ENCODE measurements at places on chromosomes 4 and X.

DNA sequence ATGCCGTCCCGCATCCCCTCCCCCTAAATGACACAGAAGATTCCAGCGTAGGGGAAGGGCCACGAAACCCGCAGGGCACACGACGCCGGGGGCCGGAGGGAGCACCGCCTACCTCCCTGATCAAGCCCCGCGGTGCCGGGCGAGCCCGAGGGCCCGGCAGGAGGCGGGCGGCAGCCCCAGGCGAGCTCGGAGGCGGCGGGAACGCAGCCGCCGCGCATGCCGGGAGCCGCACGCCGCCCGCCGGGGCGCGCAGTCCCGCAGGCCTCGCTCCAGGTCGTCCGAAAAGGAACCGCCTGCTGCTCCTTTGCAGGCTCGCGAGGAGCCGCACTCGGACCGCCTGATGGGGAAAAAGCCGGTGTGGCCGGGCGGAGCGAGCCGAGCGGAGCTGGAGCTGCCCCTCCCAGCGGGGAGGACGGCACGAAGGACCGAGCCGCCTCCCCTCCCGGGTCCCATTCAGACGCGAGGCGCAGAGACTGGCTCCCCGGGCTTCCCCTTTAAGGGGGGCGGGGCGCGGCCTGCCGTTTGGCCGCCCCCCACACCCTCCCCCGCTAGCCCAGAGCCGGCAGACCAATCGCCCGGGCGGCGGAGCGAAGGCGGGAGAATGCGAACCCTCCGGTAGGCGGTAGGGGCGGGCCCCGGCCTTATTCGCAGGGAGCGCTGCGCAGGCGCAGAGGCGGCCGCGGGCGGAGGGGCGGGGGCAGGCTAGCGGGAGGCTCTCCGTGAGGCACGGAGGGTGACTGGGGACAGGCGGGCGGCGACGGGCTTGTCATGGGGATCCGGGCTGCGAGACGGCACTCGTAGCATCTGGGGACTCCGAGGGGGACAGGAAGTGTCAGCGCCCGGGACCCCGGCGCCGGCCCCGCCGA, 561 bp upstream of the ING2 start:
- DNase-seq = peak; percentile 99

GRCh38 chrX:41732260-41732659, 8.3 kb downstream of the GPR82 start:
- DNase-seq = no peak

GRCh38 chr4:110631584-110632505, 9.0 kb upstream of the PITX2 start:
- peak; percentile 79 for DNase-seq

DNA sequence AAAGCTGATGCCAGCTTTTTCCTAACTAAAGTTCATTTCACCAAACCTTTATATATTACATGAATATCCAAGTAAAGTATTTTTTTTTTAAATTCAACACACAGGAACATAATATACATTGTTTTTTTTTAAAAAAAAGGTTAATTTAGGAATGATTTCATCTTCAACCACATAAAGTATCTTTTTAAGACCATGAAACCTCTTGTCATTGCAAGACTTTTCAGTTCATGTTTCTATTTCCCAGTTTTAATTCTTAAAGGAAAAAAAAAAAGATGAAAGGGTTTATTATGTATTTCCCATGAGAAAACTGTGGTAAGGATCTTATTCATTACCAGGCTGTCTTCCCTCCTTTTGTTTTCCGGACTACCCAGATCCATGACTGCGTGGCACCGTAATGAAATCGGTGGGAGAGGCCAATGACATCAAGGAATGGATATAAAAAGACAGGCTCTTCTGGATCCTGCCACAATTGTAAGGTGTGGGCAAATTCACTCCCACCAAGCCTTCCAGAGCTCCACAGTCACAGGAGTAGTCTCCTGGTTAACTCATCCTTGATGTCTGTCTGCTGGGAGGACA, 84.7 kb upstream of the CBR4 start:
- no peak for DNase-seq

DNA sequence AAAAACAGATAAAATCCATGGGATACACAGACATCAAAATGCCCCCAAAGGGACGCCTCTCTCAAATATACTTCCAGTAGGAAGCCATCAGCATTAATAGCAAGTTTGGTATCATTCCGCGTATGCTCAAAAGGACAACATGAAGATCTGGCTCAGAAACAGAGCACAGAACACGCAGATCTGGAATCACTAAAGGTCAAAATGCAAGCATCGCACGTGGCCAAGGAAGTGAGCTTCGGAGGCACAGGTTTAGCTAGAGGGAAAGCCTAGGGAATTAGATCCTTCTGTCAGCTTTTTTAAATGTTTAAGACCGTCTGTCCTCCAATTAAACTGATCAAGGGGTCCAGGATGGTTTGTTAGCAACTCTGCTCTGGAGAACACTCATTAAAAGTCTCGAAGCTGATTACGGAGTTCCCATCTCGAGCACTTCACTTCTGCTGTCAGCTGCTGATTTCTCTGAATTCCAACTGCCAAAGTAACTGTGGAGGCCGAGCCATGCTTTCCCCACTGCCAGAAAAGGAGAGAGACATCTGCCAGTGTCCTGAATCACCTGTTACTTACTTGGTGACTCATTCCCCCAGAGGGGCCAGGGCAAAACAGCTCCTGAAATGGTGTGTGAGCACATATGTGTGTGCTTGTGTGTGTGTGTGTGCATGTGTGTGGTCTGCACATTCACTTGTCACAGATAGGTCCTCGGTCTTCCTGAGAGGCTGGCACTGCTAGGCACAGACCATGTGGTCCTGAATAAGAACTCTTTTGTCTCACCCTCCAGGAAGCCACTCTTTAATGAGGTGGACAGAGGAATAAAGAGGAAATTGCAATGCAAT, 177.7 kb upstream of the PPARGC1A start:
- DNase-seq = no peak

DNA sequence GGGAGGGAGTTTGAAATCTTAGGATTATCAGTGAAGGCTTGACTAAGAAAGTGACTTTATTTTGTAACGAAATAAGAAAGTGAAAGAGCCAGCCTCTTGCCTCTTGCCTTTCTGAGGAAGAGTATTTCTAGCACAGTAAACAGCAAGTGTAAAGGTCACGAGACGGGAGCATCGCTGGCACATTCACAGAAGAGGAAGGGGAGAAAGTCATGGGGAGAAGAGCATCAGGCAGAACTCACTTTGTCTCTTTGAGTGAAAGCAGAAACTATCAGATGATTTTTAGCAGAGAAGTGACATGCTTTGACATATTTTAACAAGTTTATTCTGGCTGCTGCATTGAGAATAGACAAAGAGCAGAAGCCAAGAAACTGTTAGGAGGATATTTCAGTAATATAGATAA, 313.8 kb downstream of the CAMK2D start:
- peak; percentile 75 for DNase-seq

DNA sequence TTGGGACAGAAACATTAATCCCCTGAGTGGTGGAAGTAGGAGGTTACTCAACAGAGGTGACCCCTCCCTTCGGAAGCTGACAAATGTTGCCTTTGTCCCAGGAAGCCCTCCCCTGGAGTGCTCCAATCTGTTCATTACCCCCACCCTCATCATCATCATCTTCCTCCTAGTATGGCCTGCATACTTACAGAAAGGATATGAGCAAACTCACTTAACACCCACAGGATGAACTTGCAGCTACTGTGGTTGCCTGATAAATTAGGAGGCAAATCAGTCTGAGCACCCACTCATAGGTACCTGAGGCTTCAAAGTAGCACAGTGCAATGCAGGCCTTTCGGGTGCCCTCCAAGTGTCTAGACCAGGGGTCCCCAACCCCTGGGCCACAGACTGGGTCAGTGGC, 236.7 kb upstream of the GATB start:
- DNase-seq = no peak

DNA sequence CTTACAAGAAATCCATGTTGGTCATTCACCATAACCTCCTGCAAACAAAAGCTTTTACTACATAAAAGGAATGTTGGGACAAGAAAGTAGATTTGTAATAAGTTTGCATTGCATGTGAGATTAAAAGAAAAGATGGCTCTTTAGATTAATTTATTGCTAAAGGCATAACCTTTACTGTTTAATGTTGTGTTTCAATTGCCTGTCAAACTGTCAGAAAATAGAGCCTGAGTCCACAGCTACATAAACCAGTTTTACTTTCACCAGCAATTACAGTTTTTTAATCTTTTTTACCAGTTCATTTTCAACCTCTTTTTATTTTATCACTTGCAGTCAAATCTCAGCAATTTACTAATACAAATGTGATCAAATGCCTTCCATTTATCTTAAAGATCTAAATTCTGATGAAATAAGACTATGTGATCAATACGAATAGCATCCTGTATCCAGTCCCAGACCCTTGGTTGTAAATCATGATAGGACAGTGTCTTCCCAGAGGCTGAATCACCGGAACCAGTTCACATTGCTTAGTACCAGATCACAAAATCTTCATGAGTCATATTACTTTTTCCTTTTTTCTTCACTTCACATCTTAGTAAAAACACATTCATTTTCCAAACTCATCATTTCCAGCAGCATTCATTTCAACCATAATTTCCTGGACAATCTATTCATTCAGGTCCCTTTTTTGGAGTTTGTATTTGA, 95.4 kb upstream of the FRG1 start:
- DNase-seq = no peak

DNA sequence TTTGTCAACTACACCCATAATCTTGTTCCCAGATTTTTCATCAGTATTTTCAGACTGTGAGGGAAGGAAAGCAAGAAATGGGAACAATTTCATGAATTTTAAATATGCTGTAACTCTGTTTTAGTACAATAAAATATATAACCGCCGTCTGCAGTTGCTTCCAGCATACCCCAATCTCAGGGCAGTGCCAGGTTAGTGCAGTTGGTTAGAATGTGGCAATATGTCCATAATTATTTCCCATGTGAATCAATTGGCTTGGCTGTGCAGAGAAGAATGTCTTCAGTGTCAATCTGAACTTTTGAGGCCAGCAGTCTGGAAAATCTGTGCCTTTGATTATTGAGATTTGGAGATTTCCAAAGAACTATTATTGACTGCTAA, 5.0 kb upstream of the MMAA start:
- peak; percentile 4 for DNase-seq

DNA sequence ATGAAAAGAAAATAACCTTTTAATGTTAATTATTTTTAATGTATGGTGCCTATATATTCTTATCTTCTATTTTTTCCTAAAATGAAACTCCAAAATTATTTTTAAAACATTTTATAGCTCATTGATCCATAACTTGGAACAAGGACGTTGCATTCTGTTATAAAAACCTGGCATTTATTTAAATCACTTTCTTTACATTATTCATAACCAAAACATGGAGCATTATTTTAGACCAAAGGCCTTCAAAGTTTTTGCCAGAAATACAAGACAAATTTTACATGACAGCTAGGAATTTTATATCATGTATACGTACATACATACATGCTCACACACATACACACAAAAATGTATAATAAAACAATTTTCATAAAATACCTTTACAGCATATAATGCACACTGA, 259.8 kb downstream of the QDPR start:
- DNase-seq = no peak

- no peak for DNase-seq
Observed at GRCh38 chrX:55759478-55759877, 41.9 kb downstream of the RRAGB start.

DNA sequence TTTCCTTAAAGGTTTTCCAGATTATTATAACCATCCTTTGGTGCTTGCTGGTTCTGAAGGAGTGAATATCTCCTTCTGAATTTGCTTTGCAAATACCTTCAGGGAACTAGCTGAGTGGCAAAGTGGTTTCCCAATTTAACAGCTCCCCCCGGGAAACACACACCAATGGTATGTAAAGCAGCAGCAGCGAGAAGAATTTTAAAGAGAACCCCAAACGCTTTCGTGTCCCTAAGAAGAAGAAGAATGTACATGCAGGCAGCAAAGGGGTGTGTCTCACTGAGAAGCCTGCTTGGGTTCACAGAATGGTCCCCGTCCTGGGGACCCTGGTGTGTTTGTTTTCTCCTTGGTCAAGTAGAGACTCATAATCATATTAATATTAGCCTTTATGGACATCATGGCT, 4.2 kb upstream of the AKAP17A start:
- DNase-seq = no peak

DNA sequence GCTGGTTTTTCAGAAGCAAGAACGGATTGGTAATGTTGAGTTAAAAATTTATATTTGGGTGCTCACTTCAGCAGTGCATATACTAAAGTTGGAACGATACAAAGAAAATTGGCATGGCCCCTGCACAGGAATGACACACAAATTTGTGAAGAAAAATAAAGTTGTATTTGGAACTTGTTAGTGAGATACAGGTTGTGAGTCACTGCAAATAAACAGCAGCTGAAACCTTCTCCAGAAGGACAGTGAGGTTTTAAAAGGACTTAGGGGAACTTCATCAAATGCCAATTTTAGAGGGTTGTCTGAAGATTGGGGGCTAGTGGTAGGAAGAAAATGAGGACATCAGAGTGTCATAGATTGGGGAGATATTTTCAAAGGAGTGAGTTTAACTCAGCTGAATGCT, 79.7 kb upstream of the ELOVL6 start:
- no peak for DNase-seq

DNA sequence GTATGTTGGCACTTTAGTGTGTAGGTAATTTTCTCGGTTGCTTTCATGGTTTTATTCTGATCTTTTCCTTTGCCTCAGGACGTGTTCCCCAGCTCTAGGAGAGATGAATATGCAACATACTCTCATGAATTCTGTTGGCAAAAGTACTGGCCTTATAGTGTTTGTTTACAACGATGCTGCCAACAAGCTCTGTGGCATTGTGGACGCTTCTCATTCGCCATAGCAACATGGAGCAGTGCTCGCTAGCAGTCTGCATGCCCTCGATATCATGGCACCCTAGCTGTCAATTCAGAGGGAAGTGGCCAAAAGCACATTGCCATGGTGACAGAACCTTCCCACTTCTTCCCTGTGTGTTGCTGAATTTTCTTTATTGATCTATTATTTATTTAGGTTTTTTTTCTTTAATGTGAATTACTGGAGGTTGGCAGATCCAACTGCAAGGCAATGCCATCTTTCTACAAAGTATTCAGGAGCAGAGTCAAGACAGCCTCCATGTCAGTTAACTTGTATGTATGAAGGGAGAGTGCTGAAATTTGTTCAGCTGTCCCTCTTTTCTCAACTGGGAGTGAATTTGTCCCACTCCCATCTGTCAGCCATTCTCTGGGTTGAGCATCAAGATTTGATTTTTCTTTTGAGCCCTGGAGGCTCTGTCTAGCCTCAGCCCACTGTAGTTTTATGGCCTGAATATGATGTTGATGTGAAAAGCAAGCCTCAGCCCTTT, 224.9 kb upstream of the VCX3A start:
- DNase-seq = no peak

DNA sequence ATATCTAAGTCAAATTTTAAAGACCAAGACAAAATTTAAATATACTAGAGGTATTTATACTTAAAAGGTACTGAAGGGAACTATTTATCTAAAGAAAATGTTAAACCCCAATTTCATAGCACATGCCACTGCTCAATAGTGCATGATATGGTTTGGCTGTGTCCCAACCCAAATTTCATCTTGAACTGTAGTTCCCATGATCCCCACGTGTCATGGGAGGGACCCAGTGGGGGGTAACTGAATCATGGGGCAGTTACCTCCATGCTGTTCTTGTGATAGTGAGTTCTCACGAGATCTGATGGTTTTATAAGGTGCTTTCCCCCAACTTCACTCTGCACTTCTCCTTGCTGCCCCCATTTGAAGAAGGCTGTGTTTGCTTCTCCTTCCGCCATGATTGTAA, 32.3 kb downstream of the MAML3 start:
- no peak for DNase-seq

All from suppressor macrophage (primary cell).